ENCODE measurements at places on chromosomes 1 and 21. TPM values are rescaled to one million over a fixed set of nuclear protein-coding genes. Genes with fewer than 3 reads are reported as not detected.

LRRC53 gene
- not detected for total RNA-seq

VCAM1 gene
- not detected for total RNA-seq

ADAMTSL4 gene
- 0.65 TPM for total RNA-seq

UTS2 gene
- not detected for total RNA-seq

TMIGD3 gene
- not detected for total RNA-seq

SLAMF7 gene
- total RNA-seq: 4.7 TPM

POLR3C gene
- 30.8 TPM for total RNA-seq

CELA2A gene
- total RNA-seq: not detected

PWP2 gene
- 2.4 TPM for total RNA-seq

OR2T35 gene
- not detected for total RNA-seq

GRIK3 gene
- total RNA-seq: not detected

KIF26B gene
- total RNA-seq: 1.9 TPM

TAS1R3 gene
- 0.10 TPM for total RNA-seq

NR5A2 gene
- not detected for total RNA-seq

KCNJ15 gene
- 35.6 TPM for total RNA-seq

LRRC3 gene
- total RNA-seq: 2.6 TPM

OR2AK2 gene
- not detected for total RNA-seq

TTC39A gene
- total RNA-seq: 0.25 TPM

UQCRHL gene
- total RNA-seq: 3.2 TPM

LENEP gene
- not detected for total RNA-seq

TCHH gene
- total RNA-seq: 0.10 TPM

EPHA10 gene
- total RNA-seq: not detected

RNU1-3 gene
- 4,441 TPM for total RNA-seq

PIGC gene
- total RNA-seq: 25.1 TPM

KANK4 gene
- total RNA-seq: under 0.01 TPM

LCE1C gene
- 3.5 TPM for total RNA-seq

FAM3B gene
- not detected for total RNA-seq

STYXL2 gene
- total RNA-seq: not detected
